ENCODE measurements at places on chromosomes 5 and 9. TPM values are rescaled to one million over a fixed set of nuclear protein-coding genes. Genes with fewer than 3 reads are reported as not detected.

DNA sequence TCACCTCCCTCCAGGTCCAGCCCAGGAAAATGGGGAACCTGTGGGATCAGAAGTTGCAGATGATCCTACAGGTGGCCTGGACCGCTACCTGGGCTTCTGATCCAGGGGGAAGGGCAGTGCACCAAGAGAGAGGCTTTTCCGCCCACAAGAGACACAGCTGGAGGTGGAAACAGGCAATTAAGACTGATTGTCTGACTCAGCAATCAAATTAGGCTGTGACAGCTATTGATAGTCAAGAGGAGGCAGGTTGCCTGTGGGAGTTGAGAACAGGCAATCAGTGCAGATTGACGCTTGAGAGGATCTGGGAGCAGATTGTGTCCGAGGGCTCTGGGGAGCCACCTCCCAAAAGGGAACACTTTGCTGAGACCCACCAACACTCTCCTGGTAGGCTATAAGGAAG is 71.1 kb upstream of the SLC44A1 start:
- no peak for DNase-seq

The BTNL3 gene
- not detected for polyA plus RNA-seq

The OTP gene
- polyA plus RNA-seq, result not detected

DNA sequence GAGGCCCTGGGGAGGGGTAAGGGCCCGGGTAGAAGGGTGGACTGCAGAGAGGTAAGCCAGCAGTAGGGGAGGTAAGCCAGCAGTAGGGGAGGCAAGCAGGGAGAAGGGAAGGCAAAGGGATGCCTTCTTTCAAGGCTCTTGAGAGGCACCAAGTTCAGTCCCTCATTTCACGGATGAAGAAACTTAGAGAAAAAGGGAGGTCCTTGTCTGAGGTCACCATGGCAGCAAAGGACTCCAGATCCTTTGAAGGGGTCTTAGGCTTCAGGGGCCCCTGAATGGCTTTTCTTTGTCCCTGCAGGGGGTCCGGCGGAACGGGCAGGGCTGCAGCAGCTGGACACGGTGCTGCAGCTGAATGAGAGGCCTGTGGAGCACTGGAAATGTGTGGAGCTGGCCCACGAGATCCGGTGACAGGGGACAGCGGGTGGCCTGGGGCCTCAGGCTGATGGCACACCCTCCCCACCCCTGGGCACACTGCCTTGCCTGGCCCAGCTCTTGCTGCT is 42.6 kb downstream of the RGS3 start:
- no peak for DNase-seq

- DNase-seq, result no peak
Measured at GRCh38 chr5:121432-121831, 29.5 kb downstream of the PLEKHG4B start.

The AGXT2 gene
- not detected for polyA plus RNA-seq

DNA sequence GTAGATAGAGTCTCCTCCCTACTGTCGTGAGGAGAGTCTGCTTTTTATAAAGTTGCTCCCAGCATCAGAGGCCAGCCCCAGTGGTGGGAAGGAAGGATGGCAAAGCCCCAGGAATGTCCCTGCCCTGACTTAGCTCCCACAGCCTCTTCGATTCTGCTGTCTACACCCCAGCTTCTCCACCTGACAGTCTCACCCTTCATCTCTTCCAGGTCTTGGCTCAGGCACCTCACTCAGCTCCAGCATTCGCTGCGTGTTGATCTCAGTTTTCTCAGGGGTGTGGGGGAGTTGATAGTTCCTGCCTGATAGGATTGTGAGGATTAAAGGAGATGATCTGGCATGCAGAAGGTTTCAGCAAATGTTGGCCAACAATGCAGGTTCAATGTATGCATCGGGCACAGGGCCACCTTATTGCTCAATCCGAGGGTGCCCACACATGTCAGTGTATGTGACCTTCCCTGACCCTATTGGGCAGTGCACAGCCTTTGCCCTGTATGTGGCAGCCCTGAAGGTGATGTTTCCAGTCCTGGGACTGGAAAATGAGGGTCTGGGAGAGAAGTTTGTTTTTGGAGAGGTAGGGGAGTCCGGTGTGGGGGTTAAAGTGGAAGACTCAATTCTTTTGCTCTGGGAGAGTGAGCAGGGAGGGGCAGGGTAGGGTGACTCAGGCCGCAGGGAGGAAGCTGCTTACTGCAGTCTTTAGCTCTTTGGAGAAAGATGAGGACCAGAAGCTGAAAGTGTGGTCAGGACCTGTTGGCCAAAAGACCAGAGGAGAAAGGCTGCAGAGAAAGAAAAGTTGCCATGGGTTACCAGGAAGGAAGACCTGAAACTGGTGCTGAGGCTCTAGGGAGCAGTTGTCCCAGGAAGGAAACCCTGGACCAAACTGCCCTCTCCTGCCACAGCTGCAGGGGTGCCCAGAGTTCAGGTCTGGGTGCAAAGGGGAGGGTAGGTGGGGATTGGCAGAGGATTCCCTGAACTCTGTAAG is 153.2 kb downstream of the MACROH2A1 start:
- no peak for DNase-seq

The MSMP gene
- not detected for polyA plus RNA-seq

GRCh38 chr9:97889941-97890887 is 32.1 kb downstream of the TRMO start:
- DNase-seq, result no peak

- no peak for DNase-seq
Measured at GRCh38 chr9:81915801-81916505, 12.3 kb upstream of the SPATA31D4 start.

GRCh38 chr5:74209571-74209970 is 431.0 kb downstream of the ENC1 start:
- no peak for DNase-seq

The CCDC192 gene
- not detected for polyA plus RNA-seq

GRCh38 chr9:138020120-138020794 is 142.7 kb downstream of the CACNA1B start:
- no peak for DNase-seq

DNA sequence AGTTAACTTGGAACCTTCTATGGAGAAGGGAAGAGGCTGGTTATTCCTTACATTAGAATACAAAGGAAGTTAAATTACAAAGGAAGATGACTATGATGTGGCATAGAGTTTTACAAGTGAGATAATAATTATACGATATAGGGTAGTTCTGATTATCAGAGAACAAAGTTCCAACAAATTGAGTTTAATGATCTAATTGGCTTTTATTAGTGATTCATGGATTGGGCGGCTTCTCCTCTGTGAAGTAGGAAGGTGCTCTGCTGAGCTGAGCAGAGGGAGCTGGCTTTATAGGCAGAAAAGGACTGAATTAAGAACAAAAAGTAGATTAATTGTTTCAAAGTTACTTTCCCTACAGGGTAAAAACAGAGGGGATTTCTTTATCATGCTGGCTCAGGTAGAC is 49.7 kb downstream of the PARP8 start:
- DNase-seq, result no peak

GRCh38 chr9:88106492-88106891 is 31.8 kb downstream of the SPATA31C2 start:
- no peak for DNase-seq

The FGF1 gene
- 1.8 TPM for polyA plus RNA-seq

- no peak for DNase-seq
Measured at GRCh38 chr5:151096001-151096373, 15.2 kb upstream of the TNIP1 start.

The C5orf63 gene
- polyA plus RNA-seq, result 7.2 TPM

The SOX30 gene
- polyA plus RNA-seq, result 0.03 TPM

The TRPM6 gene
- 0.18 TPM for polyA plus RNA-seq

Data from keratinocyte (primary cell).